ENCODE measurements at places on chromosomes 1 and 21.

- DNase-seq = no peak
Observed at GRCh38 chr1:115706587-115707425, 61.7 kb downstream of the CASQ2 start.

DNA sequence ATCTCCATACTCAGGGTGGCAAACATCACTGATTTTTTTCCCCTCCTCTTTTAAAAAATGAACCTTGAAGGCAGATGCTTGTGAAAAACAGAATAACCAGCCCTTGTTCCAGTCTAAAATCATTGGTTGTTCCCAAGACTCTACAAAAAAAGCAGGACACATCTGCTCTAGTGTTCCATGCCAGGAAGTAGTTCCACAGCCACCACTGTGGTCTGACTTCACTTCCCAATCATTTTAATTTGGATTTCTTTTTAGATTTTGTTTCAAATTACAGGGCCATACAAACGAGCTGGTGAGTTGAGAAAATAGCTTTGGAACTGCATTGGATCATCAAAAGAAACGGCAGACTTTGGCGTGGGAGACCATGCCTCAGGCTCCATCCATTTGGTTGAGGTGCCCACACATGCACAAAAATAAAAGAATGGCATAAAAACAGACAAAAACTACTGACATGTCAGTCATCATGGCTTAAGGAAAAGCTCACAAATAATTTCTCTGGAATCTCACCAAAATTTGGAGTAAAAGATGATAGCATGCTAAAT lies 210.0 kb downstream of the GABPA start:
- no peak for DNase-seq

DNA sequence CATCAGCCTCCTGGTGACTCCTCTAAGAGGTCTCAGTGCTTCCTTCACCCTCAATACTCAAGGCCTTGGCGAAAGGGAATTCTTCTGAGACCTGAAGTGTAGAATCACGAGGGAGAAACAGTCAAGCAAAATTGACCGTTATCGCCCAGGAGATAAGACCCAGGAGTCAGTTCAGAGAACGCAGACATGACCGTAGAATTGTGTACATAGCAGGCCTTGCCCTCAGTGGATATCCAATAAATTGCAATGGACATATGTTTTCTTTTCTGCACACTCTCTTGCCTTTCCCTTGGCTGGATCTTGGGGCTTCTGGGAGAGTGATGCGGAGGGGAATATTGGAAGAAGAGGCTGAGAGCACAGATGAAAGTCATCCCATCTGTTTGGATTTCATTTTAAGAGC lies 15.7 kb upstream of the ETS2 start:
- no peak for DNase-seq

GRCh38 chr1:110200666-110201065 lies 9.4 kb upstream of the KCNC4 start:
- no peak for DNase-seq

GRCh38 chr1:212624976-212625501 lies 16.5 kb downstream of the ATF3 start:
- no peak for DNase-seq

GRCh38 chr1:197920414-197921117 lies 3.4 kb downstream of the LHX9 start:
- no peak for DNase-seq

- DNase-seq = no peak
Observed at GRCh38 chr1:17984583-17984982, 123.0 kb upstream of the IGSF21 start.

- no peak for DNase-seq
Observed at GRCh38 chr1:56469640-56470371, 109.6 kb downstream of the PLPP3 start.

DNA sequence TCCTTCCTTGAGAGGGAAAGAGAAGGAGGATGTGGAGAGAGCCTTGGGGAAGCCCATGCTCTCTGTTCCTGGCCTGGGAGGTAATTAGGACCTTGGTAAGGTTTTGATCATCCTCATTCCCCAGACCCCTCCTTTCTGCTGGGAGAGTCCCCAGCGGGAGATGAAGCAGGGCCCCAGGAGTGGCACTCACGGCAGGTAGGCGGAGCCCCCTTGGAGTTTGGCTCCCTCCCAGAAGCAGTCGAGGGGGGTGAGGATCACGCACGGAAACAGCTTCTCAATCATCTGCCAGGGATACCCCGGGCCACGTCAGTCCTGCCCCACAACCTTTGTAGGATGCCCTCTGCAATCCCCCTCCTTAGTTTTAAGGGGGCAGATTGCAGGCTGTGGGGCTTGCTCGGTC lies 11.5 kb downstream of the PTCH2 start:
- DNase-seq = no peak

DNA sequence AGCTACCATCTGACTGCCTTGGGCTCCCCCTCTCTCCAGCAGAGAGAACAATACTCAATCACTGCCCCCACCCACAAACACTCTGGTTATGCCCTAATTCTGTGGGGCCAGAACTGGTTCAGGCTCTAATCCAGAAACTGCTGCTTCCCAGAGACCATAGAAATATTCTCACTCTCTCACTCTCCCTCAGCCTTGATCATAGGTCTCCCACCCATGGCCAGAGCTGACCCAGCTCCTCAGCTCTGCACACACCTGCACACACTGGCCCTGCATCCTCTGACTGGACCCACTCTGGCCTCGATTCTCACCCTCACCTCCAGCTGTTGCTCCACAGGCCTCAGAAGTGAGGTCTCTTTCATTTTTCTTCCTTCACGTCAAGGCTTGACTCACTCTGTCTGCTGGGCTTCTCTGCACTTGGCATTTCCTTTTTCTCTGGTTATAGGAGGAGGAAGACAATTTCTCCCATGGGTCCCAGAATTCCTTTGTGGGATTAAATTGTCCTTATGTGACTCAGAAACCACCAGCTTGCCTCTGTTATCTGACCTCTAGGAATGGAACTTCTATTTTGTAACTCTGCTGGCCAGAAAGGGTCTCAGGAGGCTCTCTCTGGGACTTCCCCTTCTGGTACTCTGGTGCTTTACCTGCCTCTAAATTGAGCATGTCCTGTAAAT lies 15.6 kb upstream of the ZMYM6 start:
- DNase-seq = no peak

DNA sequence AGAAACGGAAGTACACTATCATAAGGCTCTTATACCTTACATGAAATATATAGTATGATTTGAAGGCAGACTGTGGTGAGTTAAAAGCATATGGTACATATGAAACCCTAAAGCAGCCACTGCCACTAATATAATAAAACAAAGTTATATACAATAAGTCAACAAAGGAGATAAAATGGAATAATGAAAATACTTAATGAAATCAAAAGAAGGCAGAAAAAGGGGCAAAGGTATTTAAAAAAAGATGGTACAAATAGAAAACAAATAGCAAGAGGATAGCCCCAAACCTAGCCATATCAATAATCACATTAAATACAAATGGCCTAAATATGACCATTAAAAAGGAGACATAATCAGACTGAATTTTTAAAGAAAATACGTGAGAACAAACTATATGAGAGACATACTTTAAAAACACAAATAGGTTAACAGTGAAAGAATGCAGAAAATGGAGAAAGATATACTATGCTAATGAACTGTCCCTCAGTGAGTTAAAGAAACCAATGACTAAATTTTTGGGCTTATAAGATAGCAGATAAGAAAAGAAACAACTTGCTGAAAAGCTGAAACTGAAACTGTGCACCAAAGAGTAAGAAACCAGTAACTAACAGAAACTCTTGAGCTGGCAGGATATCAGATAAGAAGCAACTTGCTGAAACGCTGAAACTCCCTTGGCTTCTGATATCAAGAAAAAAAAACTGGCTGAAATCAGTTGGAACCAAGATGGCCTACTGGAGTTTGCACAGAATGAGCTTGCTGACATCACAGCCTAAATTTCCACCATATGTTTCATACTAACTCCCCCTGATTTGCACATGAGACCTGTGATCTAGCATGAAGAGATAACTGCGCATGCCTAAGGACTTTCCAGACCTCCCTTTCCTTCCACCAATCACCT lies 44.3 kb upstream of the IL10 start:
- no peak for DNase-seq

DNA sequence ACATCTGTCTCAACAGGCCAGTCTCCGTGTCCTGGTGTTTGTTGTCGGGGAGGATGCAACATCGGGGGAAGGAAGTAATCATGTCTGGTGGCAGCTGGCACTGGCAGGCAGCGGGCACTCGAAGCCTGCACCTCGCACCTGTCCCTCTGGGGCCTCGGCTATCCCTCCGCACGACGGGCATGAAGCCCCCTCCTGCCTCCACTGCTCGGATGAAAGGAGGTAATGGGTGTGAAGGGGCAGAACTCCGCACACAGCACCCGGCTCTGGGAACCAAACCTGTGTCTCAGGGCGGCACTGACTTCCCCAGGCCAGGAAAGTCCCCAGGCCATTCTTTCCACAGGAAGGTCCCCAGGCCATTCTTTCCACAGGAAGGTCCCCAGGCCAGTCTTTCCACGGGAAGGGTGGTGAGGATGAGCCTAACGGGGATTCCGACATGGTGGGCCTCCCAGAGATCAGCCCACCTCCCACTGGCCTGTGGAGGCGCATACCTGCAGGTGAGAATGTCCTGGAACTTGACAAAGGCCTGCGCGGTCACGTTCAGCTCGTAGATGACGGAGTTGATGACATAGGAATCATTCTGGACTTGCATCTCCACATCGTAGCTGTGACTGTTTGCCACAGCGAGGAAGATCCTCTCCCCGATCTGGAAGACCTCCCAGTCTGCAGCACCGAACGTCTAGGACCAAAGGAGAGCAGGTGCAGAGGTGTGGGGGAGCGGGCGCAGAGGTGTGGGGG lies 31.1 kb downstream of the KRTAP10-1 start:
- DNase-seq = no peak

- no peak for DNase-seq
Observed at GRCh38 chr21:35400233-35400939, 351.3 kb upstream of the RUNX1 start.

DNA sequence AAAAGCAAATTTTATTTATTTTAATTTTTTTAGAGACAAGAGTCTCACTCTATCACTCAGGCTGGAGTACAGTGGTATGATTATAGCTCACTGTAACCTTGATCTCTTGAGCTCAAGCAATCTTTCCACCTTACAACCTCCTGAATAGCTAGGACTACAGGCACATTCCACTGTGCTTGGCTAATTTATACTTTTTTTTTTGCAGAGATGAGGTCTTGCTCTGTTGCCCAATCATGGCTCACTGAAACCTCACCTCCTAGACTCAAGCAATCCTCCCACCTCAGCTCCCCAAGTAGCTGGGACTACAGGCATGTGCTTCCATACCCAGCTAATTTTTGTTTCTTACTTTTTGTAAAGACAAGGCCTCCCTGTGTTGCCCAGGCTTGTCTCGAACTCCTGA lies 49.5 kb downstream of the DR1 start:
- no peak for DNase-seq

- DNase-seq = no peak
Observed at GRCh38 chr1:180278596-180279395, 48.7 kb downstream of the LHX4 start.

DNA sequence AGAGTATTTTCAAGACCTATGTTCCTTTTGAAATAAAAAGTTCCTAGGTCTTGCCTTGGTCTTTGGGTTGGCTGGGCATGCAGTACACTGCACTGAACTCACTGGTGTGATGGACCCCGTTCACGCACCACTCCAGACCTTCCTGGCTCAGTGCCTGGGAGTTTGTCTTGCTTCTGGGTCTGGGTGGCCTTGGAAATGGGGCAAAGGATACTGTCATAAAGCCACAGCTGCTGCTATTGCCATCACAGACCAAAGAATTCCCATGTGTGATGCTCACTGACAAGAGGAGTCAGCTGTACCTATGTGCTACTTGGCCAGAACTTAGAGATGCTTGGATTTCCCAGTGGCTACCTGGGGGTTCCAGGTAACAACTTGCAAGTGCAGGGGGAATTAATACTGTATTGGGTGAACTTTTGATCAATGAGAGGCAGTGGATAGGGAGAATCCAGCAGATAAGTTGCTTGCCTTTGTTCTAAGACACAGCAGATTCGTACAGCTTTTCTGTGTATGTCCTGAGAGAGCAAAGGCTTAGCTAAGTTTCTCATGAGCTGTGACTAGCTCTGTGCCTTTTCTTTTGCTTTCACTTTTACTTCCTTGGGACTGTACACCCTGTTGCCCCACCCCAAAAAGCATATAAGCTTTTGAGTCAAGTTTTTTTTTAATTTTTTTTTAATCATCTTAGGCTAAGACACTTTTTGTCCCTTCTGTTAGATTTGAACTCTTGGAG lies 115.3 kb downstream of the RUNX1 start:
- DNase-seq = no peak

GRCh38 chr1:228148196-228148861 lies 1.4 kb upstream of the GJC2 start:
- DNase-seq = no peak

DNA sequence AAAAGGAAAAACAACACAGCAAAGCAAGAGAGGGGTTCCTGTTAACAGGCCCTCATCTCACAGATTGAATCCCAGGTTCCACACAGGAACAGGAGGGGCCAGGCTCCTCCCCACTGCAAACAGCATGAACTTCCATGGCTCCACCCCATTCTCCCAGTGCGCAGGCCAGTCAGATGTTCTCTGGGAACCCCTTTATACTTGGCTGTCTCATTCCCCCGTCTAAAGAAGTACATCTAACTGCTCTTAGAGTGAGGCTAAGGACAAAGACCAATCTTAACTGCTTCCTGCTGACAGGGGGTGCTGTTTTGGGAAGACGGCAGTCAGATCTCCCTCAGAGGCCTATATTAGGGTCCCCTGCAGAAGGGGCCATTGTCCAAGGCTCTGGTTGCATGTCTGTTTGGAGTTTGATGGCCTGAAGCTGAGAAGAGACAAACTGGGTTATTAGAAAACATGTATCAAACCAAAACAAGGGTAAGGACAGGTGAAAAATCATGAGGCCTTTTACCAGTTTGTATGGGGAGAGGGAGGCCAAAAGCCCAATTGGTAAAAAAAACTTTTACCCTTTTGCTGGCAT lies 10.5 kb upstream of the NASP start:
- DNase-seq = no peak

GRCh38 chr1:222021129-222021528 lies 279.2 kb upstream of the DUSP10 start:
- no peak for DNase-seq

DNA sequence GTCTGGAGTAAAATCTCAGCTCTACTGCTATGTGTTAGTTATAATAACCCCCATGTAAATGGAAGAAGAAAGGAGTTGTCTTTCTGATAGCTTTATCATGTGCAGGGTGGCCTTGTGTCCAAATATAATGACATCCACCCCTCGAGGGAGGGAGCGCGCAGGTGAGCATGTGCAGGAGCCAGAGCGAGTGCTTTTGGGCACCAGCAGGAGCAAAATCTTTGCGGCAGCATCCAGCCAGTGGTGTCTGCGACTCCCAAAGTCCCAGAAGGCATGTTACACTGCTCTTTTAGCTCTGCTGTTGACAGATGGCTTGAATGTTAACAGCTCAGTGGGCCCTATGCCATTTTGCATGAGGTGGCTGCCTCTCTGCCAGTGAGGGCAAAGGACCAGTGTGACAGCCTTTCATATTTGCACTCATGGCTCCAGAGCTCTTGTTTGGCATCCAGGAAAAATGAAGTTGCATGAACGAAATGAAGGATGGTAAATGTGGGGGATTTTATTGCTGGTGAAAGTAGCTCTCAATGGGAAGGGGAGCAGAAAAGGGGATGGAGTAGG lies 146.7 kb downstream of the HMCN1 start:
- DNase-seq = no peak

- no peak for DNase-seq
Observed at GRCh38 chr1:177024623-177025022, 139.9 kb downstream of the ASTN1 start.

- no peak for DNase-seq
Observed at GRCh38 chr1:16019644-16020277, 1.9 kb upstream of the HSPB7 start.

GRCh38 chr21:45550522-45551210 lies 8.4 kb upstream of the SLC19A1 start:
- no peak for DNase-seq
